ENCODE measurements at places on chromosomes 1 and 21.

- DNase-seq: peak; percentile 59
These were observed 221.9 kb downstream of the PBX1 start for GRCh38 chr1:164780863-164781262.

DNA sequence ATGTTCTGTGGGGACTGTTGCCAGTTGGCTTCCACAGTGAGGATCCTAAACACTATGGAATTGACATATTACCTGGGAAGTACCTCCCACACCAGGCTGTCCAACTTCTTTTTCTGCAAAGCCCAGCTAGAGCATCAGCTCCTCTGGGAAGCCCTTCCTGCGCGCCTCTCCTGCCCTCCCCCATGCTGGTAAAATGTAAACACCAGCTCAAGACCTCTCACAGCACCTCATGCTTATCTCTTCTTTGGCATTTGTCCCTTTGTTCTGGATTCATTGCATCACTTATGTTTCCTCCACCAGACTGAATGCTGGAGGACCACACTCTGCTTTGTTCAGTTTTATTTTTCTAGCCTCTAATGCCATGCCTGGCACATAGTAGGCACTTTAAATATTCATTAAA lies 172.1 kb downstream of the HHAT start:
- no peak for DNase-seq

DNA sequence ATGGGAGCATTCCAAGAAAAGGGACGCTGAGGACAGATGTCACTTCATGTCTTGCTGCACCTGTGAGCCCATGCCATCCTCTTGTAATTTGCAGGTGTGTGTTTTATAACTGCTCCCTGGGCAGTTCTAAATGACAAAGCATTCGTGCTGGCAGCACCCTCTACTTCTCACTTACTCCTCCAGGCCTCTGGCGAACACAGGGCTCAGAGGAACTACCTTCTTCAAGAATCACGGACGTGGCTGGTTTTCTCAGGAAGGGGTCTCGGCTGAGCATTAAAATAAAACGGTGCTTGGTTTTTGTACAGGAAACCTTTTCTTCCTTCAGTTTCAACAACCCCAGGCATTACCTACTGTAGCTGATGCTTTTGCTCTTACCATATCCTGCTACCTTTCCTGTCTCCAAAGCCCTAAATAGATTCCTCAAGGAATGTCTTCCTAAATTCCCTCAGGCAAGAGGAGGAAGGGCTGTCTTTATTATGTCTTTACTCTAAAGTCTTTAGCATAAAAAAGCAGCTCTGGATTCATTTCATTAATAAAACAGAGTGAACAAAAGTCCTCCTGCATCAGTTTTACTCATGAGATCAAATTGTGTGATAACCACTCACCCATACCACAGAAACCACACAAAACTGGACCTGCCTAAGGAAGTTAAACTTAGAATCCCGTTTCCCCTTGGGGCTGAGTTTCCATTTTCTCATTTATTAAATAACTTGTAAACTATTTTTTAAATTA lies 79.0 kb upstream of the MAP10 start:
- DNase-seq: no peak

DNA sequence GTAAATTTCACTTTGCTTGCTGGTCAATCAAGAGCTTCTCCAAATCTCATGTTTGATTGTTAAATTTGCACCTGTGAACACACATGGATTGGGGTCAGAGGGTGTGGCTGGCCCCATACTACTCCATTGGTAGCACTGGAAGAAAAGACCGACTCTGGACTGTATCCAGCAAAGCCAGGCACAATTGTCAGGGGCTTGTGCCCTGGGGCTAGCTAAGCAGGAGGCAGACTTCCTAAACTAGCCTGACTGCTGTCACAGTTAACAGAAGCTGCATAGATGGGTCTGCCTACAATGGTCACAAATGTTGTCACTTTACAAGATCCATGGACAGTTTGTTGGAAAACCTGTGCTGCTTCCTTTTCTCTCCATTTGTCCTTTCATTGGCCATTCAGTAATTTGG lies 421.0 kb downstream of the DSCAM start:
- DNase-seq: no peak

- DNase-seq: no peak
These were observed 30.2 kb downstream of the SNAP47 start for GRCh38 chr1:227765261-227766014.

DNA sequence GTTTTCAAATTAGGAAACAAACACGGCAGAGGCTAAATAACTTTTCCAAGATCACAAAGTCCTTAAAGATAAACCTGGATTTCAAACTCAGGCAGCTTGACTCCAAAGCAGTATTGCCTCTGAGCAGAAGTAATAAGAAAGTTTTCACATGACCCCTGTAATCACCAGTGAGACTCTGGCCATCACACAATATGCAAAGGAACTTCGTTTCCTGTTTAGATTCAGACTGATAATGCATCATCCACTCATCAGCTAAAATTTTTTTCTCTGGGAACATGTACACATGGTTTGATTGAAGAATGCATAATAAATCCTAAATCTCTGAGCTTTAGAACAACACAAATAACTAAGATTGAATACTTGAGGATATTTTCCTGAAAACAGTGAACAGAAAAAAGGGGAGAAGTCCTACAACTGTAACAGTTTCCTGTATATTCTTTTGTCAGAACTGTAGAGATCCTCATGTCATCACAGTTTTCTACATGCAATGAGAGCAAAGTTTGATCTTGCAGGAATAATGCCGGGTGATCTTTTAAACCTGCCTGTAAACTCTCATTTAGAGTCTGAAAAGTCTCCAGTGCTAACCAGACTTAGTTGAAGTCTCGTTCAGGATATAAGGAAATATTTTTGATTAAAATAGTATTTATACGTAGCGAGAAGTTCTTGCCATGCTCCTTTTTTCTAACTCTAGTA lies 225.3 kb downstream of the SPATA17 start:
- DNase-seq: no peak

DNA sequence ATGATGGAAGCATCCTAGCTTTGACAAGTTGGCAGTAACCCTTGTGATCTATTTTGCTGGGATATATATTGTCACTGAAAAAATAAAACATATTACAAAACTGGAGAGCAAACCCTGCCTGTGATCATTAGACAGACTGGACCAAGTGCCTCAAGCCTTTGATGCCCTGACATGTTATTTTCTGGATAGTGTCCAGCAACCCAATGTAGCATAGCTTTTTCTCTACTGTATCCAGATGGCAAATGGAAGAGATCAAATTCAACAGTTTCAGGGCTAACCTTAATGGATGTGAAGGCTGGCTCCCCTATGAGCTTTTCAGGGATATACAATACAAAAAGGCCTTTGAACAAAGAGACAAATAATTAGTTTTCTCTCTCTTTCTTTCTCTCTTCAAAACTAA lies 25.1 kb downstream of the WARS2 start:
- no peak for DNase-seq

GRCh38 chr21:31136891-31137290 lies 98.6 kb upstream of the KRTAP19-8 start:
- DNase-seq: no peak

DNA sequence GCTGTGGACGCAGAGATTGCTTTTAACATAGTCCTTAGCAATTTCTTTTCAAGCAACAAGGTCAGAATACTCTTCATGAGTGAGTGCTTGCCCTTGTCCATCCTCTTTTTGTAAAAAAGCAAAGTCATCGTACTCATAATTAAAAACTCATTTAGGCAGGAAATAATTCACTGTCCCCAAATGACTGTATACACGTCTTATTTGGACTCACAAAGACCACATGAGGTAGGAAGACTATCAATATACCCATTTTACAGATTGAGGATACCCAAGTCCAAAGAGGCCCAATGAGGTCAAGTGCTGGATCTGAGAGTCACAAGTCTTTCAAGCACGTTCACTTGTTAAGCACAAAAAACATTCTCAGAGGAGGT lies 13.2 kb downstream of the ITPKB start:
- no peak for DNase-seq

- DNase-seq: no peak
These were observed 47.2 kb downstream of the UCK2 start for GRCh38 chr1:165874643-165875042.

- no peak for DNase-seq
These were observed 78.4 kb upstream of the DIRAS3 start for GRCh38 chr1:68128820-68129219.

DNA sequence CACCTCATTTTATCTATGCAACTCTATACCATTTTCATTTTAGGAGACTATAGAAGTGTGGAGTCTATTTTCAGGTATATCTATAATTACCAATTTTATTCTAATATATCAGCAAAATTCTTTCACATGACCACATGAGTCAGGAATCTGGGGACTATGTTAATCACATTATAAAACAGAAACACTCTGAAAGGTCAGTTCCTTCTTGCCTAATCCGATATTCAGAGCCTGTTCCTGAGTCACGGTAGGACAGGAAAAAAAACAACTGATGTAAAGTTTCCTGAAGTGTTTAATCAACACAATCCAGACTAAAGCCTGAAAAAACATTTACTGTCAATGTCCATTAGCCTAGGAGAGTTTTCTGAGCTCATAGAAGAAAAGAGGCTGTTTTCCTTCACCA lies 1902.3 kb downstream of the NCAM2 start:
- no peak for DNase-seq

GRCh38 chr1:63640633-63641567 lies 47.7 kb downstream of the PGM1 start:
- no peak for DNase-seq

DNA sequence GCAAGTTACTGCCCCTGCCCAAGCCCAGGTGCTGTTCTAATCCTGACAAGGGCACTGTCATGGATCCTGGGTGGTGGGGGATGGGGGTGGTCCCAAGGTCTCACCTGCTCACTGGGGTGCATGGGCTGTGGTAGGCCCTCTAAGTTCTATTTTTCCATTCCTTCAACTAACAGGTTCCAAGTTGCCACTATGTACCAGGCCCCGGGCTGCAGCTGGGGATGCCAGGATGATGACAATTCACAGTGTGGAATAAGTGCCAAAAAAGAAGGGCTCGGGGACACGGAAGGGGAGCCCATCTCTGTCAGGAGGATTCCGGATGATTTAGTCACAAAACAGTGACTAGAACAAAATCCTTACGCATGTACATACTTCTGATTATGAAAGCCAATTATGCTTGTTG lies 76.0 kb downstream of the STUM start:
- no peak for DNase-seq

DNA sequence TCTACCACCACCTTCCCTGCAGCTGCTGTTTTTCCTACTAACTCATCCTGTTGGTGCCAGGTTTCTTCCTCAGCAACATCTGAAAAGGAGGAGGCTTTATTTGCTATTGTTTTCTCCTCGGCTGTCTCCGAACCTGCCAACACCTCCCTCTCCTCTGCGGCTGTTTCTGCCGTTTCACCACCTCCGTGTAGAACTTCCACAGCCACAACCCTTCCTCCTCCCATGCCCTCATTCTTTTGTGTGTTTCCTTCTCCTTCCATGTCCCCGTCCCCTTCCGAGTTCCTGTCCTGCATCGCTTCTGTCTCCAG lies 59.0 kb upstream of the LRRC53 start:
- no peak for DNase-seq

DNA sequence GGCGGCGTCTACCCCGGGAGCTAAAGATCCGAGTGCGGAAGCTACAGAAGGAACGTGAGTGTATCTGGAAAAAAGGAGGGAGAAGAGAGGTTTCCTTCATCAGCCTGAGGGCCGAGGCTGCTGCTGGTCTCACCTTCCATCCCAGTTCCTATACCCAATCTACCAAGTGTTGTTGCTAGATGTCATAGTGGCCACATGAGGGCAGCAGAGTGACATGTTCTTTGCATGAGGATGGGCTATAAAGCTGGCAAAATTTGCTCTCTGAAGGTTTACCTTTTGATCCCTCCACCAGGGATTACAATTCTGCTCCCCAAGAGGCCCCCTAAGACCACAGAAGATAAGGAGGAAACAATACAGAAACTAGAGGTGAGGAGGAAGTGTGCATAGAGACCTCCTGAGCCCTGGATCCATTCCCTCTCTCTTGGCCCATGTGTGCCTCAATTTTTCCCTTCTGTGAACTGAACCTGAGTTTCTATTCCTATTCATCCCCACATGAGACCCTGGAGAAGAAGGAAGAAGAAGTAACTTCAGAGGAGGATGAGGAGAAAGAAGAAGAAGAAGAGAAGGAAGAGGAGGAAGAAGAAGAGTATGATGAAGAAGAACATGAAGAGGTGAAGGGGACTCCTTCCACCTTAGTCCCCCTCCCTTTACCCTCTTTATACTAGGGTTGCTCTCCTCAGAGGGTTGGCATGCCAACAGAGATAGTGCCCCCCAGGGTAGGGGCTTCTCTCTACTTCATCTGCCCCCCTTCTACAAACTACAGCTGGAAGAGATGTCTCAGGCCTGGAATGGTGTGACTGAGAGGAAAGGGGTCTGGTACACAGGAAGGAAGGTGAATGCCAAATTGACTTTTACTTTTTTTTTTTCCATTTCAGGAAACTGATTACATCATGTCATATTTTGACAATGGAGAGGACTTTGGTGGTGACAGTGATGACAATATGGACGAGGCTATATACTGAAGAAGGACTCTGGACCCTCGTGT lies 13.3 kb downstream of the POLR3GL start:
- no peak for DNase-seq

DNA sequence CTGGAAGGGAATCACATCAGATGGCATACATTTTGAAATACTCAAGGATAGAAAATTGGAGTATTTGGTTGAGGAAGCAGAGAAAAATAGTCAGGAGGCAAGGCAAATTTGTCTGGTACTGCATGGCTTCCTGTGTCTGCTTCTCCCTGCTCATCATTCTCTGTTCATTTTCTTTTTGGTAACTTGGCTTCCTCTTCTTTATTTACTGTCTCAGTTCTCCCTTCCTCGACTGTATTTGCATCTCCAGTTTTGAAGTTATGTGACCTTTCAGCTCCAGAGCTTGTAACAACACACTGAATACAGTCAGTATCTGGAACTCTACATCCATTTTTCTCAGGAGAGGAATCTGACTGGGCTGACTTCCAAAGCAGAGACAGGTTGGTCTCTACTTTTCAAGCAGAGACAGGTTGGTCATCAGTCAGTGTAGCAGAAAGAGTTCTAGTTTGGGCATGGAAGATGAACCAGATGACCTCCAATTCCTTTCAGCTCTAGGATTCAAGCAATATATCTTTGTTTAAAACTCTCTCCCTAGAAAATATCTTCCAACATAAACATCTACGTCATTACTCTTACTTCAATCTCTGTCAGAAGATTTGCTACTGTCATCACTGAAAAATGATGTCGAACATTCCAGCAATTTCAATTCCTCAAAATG lies 571.2 kb downstream of the ADGRL2 start:
- no peak for DNase-seq

DNA sequence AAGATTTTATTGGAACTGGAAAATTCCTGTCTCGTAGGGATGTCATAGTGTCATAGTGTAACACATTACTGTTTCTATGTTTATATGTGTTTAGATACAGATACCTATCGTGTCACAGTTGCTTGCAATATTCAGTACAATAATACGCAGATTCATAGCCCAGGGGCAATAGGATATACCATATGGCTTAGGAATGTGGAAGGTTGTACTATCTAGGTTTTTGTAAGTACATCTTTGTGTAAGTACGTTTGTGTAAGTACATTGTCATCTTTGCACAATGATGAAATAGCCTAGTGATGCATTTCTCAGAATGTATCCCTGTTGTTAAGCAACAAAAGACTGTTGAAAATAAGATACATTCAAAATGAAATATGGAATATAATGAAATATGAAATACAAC lies 68.9 kb downstream of the CAMTA1 start:
- DNase-seq: no peak

- DNase-seq: no peak
These were observed 37.1 kb upstream of the CYP4B1 start for GRCh38 chr1:46761740-46762139.

- no peak for DNase-seq
These were observed 85.5 kb upstream of the CACNA1E start for GRCh38 chr1:181397845-181398244.

- DNase-seq: no peak
These were observed 75.8 kb downstream of the ATP1A1 start for GRCh38 chr1:116448785-116449385.
